Activated T-cell treated with anti-CD3 and anti-CD28 coated beads, Interleukin-2, amount 50 U/mL, for 72 hours (primary cell): ENCODE measurements at places on chromosomes 13 and 19. TPM values are rescaled to one million over a fixed set of nuclear protein-coding genes. Genes with fewer than 3 reads are reported as not detected.

DNA sequence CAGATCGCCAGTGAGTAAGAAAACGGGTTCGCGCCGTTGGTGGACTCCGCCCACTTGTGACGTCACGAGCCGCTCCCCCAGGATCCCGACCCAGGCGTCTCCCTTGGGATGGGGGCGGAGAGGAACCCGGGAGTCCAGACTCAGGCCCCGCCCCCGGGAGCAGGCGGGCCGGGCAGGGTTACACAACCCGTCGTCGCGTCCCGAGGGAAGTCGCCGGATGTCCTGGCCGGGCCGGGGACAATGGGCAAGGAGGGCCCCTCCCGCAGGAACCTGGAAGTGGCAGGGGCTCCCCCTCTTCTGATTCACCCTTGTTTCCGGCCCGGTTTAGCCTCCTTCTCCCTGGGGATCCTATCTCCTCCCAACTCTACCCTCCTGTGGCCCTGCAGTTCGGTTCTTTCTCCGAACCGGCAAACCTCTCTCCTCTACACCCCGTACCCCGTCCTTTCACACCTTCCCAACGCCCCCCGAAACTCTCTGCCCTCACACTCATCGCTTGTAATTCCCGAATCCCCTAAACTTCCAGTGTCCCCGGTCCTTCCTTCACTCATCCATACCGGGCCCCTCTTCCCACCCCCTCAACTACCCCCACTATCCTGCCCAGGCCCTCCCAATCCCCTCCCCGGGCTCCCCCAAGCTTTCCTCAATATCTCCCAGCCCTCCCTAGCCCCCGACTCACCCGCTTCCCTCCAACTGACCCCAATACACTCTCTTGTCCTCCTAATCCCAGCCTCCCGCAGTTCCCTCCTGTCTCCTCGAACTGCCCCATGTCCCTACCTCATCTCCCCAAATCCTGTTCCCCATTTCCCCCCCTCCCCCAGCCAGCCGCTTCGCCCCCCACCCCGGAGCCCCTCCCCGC, 20.0 kb upstream of the ERCC1 start:
- peak; percentile 67 for DNase-seq

DNA sequence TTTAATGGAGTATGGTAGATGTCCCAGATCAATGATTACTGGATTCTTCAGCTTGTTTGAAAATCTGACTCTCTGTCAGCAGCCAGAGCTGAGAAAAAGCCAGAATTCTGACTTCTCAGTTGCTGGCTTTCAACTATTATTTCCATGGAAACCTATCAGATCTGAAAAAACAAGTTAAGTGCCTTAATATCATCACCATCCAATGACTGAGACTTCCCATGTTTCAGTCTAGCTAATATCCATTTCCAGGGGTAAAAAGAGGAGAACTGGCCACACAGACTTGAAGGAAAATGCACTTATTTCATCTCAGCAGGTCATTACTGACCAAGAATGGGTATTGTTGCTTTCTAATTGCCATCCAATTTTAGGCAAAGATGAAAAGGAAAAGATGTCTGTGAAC, 75.2 kb downstream of the TNFSF11 start:
- no peak for DNase-seq

DNA sequence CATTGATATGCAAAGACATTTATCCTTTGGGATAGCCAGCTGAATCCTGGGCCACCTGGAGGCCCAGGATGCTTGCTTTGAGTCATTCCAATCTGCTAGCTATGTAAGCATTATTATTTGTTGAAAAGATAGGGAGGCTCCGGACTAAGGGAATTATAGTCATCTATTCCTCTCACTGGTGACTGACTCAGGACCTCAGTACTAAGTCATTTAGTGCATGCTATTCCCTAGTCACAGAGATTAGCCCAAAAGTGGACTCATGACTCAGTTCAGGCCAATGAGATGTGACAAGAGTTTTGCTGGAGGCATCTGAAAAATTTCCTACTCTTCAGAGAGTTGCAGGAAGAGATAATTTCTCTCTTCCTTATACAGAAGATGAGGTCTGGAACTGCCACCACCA, 67.9 kb upstream of the ITM2B start:
- DNase-seq: no peak

GRCh38 chr19:50451223-50451534, 18.5 kb downstream of the MYBPC2 start:
- no peak for DNase-seq

- no peak for DNase-seq
Observed at GRCh38 chr19:4370418-4371041, 27.2 kb downstream of the MPND start.

- DNase-seq: no peak
Observed at GRCh38 chr19:9914001-9914314, 22.4 kb downstream of the OLFM2 start.

DNA sequence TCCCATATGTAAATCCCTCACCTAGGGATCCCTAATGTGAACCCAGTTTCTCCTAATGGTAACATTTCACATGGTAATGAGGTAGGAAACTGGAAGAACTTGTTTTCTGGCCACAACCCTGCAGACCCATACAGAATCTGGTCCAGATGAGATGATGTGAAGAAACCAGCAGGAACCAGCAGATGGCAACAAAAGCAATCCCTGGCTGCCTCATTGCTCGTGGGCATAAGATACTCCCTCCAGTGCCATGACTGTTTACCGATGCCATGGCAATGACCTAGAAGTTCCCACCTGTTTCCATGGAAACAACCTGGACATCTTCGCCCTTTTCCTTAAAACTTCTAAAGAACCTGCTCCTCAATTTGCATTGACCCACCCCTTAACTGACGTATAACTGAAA, 1.4 kb upstream of the CD209 start:
- no peak for DNase-seq

- no peak for DNase-seq
Observed at GRCh38 chr19:37362733-37363132, 8.2 kb upstream of the ZNF527 start.

DNA sequence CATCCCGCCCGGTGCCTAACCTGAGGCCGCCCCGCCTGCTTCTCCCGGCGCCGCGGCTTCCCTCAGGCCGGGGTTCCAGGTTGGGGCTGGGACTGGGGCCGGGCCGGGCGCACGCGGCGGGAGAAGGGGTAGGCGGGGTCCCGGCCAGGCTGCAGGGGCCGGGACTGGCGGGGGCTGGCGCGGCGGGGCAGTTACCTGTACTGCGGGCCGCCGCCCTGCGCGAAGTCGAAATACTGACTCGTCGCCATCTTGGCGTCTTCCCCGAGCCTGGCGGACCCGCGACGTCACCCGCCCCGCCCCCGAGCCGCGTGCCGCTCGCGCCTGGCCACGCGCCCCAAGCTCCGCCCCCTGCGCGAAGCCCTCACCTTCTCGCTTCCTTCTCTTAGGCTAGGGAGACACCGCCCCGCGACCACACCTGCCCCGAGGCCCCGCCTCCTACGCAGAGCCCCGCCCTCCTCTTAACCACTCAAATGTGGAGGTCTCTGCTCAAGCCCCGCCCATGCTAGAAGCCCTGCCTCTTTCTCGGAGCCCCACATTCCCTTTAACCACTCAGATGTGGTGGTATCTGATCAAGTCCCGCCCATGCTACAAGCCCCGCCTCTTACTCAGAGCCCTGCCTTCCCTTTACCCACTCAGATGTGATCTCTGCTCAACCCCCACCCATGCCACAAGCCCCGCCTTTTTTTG, at the start of gene ZFR2:
Gene ZFR2 (minus strand): TSS at position 269 of the 687 bp plus-strand sequence. CDS start 21 bp downstream, at position 248.
- peak; percentile 12 for DNase-seq

GRCh38 chr13:93847162-93847561, 620.6 kb downstream of the GPC6 start:
- DNase-seq: peak; percentile 0

DNA sequence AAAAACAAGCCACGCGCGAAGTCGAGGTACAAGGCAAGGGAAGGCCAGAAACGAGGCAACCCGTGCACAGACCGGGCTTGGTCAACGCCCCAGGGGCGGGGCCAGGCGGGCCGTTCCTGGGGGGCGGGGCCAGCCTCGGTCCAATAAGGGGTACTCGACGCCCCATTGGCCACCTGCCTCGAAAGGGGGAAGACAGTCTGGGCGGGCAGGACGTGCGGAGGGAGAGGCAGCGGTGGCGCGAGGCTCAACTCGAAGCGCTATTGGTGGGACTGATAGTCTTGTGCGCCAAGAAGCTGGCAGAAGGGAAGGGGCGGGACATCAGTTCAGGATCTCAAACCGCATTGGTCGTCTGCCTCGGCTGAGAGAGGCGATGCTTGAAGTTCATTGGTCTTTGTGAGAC, at the start of gene LYPD4:
Gene LYPD4 (minus strand): TSS at position 83 of the 400 bp plus-strand sequence. CDS start 5,398 bp downstream, outside the sequence.
- no peak for DNase-seq

DNA sequence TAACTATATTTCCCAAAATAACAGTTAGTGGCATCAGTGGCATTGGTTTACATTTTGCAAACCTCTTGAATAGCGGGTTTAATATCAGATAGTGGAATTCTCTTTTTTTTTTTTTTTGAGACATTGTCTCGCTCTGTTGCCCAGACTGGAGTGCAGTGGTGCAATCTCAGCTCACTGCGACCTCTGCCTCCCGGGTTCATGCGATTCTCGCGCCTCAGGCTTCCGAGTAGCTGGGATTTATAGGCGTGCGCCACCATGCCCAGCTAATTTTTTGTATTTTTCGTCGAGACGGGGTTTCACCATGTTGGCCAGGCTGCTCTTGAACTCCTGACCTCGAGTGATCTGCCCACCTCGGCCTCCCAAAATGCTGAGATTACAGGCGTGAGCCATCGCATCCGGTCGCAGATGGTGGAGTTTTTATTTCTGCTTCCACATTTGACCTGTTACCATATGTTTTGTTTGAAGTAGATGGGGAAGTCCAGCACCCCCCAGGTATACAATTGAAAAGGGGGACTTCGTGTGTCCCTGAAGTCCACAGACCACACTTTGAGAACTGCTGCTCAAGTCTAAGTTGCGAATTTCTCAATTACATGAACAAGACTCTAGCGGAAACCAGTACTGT, 40.5 kb upstream of the XPO4 start:
- no peak for DNase-seq

- DNase-seq: peak; percentile 61
Observed at GRCh38 chr19:49056101-49056901, 1.2 kb downstream of the CGB7 start.

DNA sequence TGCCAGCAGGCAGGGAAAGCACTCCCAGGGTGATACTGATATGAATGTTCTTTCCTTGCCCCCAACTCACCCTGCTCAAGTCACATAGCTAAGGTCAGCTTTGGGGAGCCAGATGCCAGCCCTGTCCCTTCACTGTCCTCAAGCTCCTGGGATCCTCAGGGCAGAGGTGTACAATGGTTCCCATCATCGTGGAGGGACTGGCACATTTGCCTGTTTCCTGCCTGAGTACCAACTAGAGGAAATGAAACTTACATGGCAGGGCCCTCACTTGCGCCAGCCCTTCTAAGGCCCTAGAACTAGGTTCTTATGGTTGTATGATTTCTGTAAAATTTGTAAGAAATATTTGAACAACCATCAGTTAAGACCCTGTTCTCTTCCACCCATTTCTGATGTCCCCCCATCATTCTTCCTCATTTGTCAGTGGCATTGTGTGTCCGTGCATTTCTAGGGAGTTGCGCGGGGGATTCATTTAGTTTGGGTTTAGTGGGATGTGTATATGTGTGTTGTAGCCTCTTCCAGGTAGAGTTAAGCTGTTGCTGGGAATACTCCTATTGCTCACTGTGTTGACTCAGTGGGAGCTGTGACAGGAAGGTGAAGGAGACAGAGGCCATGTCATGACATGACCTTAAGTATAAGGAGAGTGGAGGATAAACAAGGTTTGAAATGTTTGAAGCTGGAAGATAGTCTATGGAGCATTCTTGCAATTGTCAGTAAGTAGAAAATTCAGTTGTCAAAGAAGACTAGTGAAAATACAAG, 41.3 kb upstream of the RCBTB2 start:
- no peak for DNase-seq

- DNase-seq: no peak
Observed at GRCh38 chr13:23637829-23638228, 67.6 kb downstream of the TNFRSF19 start.

DNA sequence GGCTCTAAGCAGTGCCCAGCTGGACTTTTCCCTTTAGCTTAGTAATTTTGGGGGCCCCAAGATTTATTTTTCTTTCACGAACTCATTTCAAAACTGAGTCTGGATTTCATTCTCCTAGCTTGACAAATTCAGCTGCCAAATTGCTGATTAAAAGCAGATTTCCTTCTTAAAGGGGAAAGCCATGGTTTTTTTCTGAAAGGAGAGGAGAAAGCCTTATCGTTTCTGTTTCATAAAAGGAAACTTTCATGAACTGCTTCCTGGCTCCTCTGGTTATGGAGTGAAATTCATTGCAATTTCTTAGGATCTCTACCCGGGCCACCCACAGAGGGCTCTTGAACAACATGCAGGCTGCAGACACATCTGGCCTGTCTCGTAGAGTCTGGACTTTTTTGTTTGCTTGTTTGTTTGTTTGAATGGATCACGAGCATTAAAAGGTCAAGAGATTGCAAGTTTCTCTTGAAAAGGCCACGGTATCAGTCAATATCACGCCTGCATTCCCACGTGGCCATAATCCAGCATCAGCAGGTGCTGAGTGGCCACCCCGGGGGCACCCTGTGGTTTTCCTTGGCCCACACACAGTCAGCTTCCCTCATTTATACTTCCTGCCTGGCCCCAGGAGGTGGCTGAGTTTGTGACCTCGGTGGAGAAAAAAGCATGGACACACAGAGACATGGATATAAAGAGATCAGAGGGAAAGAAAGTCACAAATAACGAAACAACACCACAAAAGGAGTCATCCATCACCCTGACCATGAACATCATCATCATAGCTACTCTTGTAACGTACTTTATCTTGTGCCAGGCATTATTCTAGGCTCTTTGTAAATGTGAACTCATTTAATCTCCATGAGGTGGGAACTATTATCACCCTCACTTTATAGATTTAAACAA, 10.5 kb upstream of the KLK4 start:
- no peak for DNase-seq

DNA sequence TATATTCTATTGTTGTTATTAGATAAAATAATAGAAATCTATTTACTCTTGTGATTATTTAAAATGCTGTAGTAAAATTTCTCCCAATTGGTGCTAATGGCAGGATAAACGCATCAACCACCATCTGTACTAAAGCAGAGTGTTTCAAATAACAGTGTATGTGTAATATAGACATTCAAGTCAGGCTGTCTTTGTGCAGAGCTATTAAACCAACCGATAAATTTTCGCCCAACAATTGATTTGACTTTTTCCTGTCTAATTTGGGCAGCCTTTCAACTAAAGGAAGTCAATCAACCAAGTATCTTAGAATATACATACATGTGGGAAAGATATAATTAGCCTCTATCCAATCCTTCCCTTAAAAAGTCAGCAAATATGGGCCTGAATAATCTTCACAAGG, 5.8 kb downstream of the AMER2 start:
- DNase-seq: no peak

GRCh38 chr19:28933039-28933438, 279.9 kb downstream of the UQCRFS1 start:
- DNase-seq: no peak

WDR62 gene
- 21.6 TPM for total RNA-seq

SSBP4 gene
- 48.1 TPM for total RNA-seq

SWSAP1 gene
- total RNA-seq: 1.9 TPM

FOXA3 gene
- 1.6 TPM for total RNA-seq

NCAN gene
- total RNA-seq: not detected

TEX101 gene
- not detected for total RNA-seq
